Endothelial cell of coronary artery (primary cell): ENCODE measurements at places on chromosomes 2 and 18. TPM values are rescaled to one million over a fixed set of nuclear protein-coding genes. Genes with fewer than 3 reads are reported as not detected.

CFC1 gene
- total RNA-seq, result not detected in 2 replicates

DTNA gene
- total RNA-seq, result 1.5 and 2.1 TPM in 2 replicates

ALPP gene
- total RNA-seq, result not detected in 2 replicates

MAP2 gene
- total RNA-seq, result 8.8 and 9.2 TPM in 2 replicates

PDE11A gene
- under 0.01 and 0.09 TPM in 2 replicates for total RNA-seq

ASNSD1 gene
- total RNA-seq, result 59.4 and 59.7 TPM in 2 replicates

AKAIN1 gene
- not detected in 2 replicates for total RNA-seq

INO80C gene
- total RNA-seq, result 13.0 and 13.4 TPM in 2 replicates

MAP4K3 gene
- total RNA-seq, result 20.3 and 25.7 TPM in 2 replicates

RPS27A gene
- total RNA-seq, result 975 and 1,075 TPM in 2 replicates

IL18R1 gene
- 2.5 and 3.7 TPM in 2 replicates for total RNA-seq

FBXO15 gene
- 0.09 and 0.38 TPM in 2 replicates for total RNA-seq

SERPINB5 gene
- not detected in 2 replicates for total RNA-seq

SRD5A2 gene
- total RNA-seq, result not detected in 2 replicates

ANKRD30BL gene
- total RNA-seq, result not detected in 2 replicates

IL36A gene
- 0.09 TPM in 1 of 2 replicates, not detected in the other for total RNA-seq

CEP68 gene
- total RNA-seq, result 13.7 and 19.9 TPM in 2 replicates

MAP3K19 gene
- not detected in 2 replicates for total RNA-seq

KIF1A gene
- 0.09 TPM in 1 of 2 replicates, not detected in the other for total RNA-seq

PPP1R1C gene
- not detected in 2 replicates for total RNA-seq
